ENCODE measurements at places on chromosomes 16 and 17.

DNA sequence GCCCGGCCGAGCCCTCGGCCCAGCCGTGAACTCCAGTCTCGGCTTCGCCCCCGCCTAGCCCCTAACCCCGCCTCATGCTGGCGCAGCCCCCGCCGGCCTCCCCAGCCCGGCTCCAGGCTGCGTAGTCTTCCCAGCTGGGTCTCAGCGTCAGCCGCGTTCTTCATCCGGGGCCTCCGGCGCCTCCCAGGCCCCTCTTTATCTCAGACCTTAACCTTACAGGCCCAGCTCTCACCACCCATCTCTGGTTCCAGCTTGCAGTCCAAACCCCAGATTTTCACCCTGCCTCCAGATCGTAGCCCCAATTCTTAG, at the start of gene PROCA1:
Gene PROCA1 (minus strand): TSS at position 166 of the 309 bp plus-strand sequence. CDS start 228 bp downstream, outside the sequence.
- DNase-seq = peak; percentile 37

DNA sequence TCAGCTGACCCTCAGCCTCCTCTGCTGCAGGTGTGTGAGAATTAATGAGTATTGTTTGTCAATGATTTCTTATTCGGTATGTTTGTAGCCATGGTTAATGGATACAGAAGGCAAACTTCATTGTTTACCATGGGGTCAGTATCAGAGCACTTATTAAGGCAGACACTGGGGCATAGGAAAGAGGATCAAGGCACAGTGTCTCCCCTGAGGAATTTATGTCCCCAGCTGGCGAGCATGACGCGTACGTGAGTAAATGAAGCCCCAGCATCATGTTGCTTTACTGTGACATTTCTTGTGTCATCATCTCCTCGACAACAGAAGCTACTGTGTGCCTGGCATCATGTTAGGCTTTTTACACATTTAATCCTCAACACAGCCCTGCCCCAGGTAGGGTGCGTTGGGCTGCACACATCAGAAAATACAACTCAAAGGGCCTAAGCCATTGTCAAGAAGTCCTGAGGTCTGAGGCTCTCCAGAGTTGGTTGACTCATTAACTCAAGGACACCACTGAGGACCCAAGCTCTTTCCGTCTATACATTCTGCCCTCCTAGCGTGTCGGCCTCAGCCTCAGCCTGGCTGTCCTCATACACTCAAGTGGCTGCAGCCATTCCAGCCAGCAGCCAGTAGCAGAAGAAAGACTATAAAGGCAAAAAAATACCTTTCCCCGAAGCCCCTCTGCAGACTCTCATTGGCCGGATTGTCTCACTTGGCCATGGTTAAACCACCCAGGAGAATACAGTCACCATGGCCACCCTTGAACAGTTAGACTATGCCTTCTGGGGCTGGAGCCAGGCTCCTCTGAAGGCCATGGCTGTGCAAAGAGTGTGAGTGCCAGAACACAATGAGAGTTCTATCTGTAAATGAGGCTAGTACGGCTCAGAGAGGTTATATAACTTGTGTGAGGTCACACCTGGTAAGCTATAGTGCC, 13.9 kb upstream of the ZCCHC14 start:
- no peak for DNase-seq

- DNase-seq = no peak
Measured at GRCh38 chr17:8055851-8056231, 17.0 kb downstream of the ALOX15B start.

- DNase-seq = peak; percentile 55
Measured at GRCh38 chr17:27473748-27474609, 17.7 kb downstream of the KSR1 start.

- DNase-seq = no peak
Measured at GRCh38 chr16:83705856-83706255, 101.9 kb upstream of the HSBP1 start.

- DNase-seq = no peak
Measured at GRCh38 chr16:7763111-7763510, 430.5 kb downstream of the RBFOX1 start.

GRCh38 chr17:77225265-77225664, 84.5 kb downstream of the SEC14L1 start:
- no peak for DNase-seq

- DNase-seq = no peak
Measured at GRCh38 chr16:77206533-77206932, 7.3 kb downstream of the SYCE1L start.

- DNase-seq = no peak
Measured at GRCh38 chr17:27553019-27553511, 77.9 kb upstream of the LGALS9 start.

- DNase-seq = no peak
Measured at GRCh38 chr17:34624767-34625383, 45.5 kb downstream of the TMEM132E start.

- no peak for DNase-seq
Measured at GRCh38 chr17:385178-385835, 32.7 kb upstream of the RPH3AL start.

- no peak for DNase-seq
Measured at GRCh38 chr16:27046958-27047518, 19.7 kb upstream of the C16orf82 start.

DNA sequence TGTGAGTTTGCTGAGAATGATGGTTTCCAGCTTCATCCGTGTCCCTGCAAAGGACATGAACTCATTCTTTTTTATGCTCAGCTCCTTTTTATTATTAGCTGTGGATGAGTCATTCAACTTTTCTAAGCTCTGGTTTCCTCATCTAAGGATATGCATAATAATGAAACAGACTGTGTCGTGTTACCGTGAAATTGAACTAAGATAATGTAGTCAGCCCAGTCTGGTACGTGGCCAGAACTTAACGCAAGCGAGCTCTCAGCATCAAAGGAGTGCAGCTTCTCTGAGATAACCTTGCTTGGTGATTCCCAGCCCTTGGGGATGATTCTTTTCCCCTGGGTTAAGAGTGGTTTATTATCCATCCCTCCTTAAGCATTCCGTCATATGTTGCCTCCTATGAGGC, 454.3 kb upstream of the EEF2KMT start:
- DNase-seq = no peak

- DNase-seq = no peak
Measured at GRCh38 chr17:57605675-57606105, 139.4 kb downstream of the CCDC182 start.

DNA sequence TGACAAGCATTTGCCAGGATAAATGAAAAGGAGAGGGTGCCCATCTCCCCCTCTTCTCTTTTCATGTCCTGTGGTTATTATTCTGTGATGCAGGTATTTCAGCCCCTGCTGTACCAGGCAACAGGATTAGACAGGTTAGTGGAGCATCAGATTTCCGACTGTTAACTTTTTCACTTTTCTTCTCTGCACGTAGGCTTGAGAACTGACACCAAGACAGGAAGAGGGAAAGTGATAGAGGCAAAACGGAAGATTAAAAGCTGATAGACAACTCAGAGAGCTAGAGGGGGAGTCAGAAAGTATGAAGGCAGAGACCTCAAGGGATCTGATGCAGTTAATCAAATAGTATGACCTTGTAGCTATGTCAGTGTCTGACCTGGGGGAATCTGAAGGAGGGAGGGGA, 132.8 kb downstream of the SOX9 start:
- DNase-seq = no peak

GRCh38 chr16:89706518-89707260, 5.2 kb upstream of the SPATA2L start:
- DNase-seq = no peak

GRCh38 chr16:4877380-4877685, 30.1 kb downstream of the UBN1 start:
- DNase-seq = no peak

DNA sequence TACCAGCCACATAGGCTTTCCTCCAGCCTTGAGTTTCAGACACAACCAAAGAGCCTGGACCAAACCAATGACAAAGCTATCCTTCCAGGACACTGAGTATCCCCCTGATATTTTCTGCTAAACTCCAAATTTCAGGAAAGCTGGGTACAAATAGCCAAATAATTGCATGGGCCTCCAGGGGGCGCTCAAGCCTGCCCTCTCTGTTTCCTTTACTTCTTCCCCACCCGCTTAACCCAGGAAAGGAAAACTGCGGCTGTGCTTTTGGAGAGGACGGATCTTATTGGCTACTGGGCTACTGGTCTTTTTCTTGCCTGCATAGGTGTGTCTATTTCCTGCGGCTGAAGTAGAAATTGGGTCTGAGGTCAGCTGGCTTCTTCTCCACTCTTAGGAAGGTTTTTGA, 30.1 kb downstream of the GNGT2 start:
- DNase-seq = peak; percentile 65

GRCh38 chr16:56480776-56481467, 29.6 kb downstream of the OGFOD1 start:
- DNase-seq = no peak

- no peak for DNase-seq
Measured at GRCh38 chr17:80663781-80664206, 119.2 kb downstream of the RPTOR start.

DNA sequence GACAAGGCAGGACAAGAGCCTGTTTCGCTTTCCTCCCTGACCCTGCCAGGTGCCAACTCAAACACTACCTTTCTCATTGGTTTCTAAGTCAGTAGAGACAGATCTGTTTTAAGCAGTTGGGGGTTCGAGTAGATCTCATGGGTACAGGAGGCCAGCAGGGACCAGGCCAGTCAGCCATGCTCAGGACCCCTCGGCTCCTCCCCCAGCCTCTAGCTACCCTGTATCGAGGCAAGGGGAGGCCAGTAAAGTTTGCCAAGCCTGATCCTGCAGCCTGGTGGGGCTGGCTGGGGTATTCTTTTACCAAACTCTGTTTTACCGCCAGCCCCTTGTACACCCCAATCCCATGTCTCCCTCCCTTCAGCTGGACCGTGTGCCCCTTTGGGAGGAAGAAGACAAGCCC, 26.6 kb downstream of the OR1D5 start:
- DNase-seq = no peak

GRCh38 chr17:15462976-15463772, 4.2 kb downstream of the CDRT4 start:
- no peak for DNase-seq

DNA sequence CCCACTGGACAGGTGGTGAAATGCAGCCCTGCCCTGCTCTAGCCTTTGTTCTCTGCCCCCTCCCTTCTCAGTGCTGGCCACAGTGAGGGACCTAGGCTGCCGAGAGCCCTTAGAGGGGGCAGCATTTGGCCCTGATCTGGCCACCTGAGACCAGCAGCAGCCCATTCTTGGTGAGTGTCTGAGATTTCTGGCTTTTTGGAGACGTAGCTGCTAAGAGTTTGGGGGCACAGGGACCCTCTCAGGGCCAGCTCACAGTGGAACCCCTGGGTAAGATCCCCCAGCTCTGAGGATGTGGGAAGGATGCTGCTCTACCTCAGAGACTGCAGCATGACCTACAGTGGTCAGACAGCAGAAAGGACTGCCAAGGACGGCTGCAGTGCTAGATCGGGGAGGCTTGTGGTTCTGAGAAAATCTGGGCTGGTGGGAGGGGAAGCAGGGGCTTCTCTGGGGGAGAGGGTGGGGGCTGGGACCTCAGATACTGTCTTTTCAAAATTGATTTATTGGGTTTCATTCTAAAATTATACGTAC, 13.3 kb downstream of the GRB7 start:
- DNase-seq = no peak

DNA sequence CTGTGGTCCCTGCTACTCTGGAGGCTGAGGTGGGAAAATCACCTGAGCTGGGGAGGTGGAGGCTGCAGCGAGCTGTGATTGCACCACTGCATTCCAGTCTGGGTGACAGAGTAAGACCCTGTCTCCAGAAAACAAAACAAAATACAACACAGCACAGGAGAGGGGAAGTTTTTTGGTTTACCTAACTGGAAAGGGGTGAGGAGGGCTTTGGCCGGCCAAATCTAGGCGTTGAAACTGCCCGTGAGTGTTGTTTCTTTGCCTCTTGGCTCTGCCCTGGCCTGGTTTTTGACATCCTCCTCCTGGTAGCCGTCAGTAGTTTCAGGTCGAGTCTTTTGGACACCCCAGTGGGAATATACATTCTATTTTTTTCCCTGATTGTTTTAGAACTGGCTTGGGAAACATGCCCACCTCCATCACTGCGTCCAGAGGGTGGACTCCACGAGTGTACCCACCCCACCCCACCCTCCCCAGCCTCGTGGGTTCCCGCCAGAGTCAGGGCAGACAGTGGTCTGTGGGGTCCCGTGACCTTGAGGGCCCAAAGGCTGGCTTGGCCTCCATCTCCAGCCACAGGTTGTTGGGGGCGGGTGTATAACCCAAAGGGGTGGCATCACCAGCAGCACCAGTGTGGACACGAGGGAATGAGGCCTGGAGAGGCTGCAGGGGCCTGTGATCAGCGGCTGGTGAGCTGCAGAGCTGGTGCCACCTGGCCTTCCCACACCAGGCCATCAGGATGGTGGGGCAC, 42.7 kb downstream of the NT5M start:
- no peak for DNase-seq

GRCh38 chr17:75105126-75106080, 4.4 kb upstream of the ARMC7 start:
- no peak for DNase-seq

DNA sequence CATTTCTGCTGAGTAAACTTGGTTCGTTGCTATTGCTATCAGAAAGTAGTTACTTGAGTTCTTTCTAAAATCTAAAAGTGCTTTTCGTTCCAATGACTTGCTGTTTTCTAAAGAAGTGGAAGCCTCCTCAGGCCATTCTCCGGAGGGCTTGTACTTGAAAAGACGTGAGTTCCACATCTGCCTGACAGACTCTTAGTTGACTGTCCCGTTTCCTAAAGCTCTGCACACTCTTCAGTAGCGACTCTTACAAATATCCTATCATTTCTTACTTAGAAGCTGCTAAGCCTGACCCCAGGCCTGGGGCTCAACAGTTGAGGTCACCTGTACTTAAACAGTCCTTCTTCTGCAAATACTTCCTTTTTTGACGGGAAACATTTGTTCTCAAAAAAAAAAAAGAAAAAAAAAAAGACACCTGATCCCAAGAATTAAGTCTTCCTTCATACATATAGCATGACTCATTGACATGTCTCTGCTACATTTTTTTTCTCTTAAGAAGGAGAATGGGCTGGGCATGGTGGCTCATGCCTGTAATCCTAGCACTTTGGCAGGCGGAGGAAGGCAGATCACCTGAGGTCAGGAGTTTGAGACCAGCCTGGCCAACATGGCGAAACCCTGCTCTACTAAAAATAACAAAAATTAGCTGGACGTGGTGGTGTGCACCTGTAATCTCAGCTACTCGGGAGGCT, 61.5 kb downstream of the DHRS7C start:
- DNase-seq = no peak

GRCh38 chr16:86251682-86252081, 258.6 kb upstream of the FOXF1 start:
- no peak for DNase-seq

DNA sequence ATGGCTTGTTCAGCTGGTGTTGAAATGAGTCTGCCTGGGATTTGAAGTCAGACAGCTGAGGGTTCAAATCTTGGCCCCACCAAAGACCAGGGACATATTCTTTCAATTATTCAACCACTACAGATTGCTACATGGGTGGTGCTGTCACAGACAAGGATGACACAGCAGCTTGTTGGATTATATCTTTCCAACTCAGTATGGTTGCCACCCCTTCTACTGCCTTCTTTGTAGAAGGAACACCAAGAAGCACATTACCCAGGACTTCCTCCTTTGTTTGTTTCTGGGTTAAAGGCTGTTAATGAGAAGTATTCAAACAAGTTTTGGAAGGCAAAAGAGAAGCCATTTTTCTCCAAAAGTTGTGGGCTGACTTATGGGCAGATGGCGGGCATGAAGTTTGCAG, 78.6 kb downstream of the COPRS start:
- DNase-seq = no peak

All from T-helper 9 cell (primary cell).